T47D (cell line): ENCODE measurements at places on chromosomes 16 and 17.

GRCh38 chr17:56441308-56441707 lies 152.2 kb upstream of the NOG start:
- no peak for DNase-seq

DNA sequence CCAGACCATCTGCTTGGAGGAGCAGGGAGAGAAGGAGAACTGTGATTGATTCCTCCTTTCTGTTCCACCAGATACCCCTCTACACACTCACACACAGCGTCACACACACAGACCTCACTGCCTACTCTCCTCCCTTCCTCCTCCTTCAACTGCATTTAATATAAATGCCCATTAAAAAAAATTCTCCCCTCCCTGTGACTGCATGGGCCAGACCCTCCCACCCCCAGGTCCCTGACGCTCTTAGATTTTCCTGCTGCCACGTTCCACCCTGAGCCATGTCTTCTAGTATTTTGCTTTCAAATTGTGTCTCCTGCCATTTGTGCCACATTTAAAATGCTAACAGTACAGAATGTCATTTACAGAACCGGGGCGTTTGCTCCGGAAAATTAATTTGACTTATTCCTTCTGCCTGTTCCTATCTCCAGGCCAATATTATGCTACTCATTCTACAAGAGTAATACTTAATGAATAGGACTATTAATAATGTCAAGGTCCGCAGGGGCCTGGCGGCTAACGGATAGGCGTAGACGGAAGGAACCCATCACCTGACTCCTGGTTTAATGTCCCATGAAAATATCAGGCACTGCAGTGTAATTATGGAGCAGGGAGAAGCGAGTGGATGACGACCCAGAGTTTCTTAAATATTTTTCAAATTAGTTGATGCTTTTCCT lies 100.2 kb downstream of the MRM1 start:
- DNase-seq: no peak

GRCh38 chr16:2852003-2852730 lies 5.8 kb downstream of the PRSS22 start:
- DNase-seq: no peak

DNA sequence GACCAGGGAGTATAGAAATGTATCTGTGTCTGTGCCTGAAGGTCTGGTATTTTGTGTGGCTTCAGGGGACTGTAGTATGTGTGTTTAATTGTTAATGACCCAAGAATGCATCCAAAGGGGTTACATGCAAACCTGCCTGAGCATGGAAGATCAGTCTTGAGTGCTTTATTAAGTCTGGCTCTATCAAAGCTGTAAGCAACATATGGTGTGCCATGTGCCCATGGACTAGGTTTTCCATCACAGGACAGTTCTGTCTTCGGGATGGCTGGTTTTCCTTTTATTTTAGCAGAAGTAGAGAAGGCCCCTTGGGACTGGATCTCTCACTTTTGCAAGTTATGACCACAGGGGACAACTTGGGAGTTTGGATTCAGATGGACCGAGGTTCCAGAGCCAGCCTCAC lies 18.2 kb downstream of the RBFOX1 start:
- no peak for DNase-seq

- DNase-seq: no peak
Measured at GRCh38 chr16:49539758-49540157, 166.2 kb downstream of the C16orf78 start.

GRCh38 chr16:54325616-54326265 lies 39.2 kb upstream of the IRX3 start:
- DNase-seq: no peak

- DNase-seq: no peak
Measured at GRCh38 chr16:85899444-85899843, 482 bp downstream of the IRF8 start.

DNA sequence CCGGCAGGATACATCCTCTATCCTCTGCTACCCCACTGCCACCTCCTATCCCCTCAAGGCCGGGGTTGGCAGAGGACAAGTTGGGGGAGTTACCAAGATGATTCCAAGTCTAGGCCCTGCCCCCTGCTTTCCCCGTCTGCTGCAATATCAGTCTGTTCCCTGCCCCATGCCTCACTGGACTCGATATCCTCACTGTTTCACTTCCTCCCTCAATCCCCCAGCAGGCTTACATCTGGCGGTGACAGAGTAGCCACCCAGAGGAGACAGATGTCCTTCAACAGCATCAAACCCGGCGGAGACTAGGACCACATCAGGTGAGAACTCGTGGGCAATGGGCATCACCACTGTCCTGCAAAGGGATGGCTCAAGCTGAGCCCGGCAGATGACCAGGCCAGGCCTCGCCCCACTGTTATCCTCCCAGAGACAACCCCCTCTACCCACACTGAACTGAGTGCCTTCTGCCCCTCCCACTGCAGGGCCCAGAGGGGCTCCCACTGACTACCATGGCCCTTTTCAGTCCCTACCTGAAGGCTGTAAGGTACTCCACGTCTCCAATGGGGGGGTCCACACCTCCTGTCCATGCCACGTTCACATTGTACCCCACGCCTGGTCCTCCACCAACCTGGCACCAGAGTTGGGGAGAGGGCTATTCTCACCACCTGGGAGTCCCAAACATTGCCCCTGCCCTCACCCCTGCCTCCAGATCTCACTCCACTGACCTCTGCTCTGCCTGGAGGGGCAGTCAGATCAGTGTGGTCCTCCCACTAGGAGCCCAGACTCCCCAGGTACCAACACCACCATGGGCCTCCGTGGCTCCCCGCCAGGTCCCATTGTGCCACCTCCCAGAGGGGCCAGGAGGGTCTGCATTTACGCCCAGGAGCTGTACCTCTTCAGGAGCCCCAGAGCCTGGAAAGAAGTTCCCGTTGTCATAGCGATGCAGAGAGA lies 9.6 kb downstream of the G6PC3 start:
- no peak for DNase-seq

GRCh38 chr16:1789643-1790045 lies 3.9 kb downstream of the IGFALS start:
- no peak for DNase-seq

DNA sequence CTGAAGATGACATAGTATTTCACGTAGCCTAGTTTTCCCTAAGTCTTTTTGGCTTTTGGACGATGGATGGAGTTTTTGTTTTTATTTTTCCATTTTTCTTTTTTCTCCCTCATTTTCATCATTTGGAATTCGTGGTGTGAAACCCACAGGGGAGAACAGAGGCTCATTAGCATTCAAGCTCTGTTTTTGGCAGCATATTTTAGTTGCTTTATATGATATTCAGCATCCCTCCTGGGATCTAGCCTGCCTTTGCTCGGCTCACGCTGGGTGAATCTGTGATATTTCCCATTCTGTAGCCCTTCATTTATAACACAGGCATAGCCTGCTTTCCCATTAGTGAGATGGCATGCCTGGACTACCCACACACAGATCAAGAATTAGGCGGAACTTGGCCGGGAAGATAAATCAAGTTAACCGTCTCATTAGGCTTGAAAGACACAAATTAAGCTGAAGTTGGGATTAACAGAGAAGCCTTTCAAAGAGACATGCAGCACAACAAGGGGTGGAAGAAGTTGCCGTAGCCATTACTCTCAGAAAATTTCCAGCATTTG lies 20.1 kb upstream of the CLEC19A start:
- DNase-seq: no peak

DNA sequence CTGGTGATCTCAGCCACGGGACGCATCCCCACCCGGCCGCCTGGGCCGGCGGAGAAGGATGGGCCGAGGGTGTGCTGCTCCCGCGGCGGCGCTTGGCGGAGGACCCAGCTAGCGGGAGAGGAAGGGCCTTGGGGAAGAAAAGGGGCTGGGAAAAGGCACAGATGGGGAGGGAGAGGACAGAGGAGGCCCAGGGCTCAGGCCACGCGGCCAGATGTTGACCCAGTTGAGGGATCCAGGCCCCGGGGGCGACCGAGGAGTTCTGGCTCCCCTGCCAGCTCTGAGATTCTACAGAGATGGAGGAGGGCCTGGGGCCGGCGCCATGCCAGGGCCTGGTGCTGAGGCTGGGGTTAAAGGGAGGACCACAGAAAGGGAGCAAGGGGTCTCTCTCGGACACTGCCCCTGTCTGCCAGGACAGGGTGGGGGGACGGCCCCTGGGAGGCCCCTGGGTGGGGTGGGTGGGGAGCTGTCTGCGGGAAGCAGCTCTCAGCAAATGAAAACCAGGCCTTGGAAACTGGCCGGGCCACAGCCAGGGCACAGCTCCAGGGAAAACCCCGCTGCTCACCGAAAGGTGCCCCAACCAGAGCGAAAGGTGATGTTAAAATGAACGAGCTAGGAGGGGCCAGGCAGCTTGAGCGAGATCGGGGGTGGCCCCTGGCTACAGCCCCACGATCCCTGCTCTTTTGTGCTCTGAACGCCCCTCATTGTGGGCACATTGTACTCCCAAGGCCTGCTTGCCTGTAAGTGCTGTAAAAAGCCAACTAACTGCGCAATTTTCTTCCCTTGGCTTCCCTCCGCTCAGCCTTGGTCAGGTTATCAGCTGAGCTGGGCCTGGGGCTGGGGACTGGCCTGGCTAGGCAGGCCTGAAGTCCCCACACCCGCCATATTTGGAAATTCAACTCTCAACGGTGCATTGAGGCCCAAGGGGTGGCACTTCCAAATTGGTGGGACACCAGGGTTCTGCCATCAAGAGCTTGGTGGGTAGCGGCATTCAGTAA lies 191.4 kb downstream of the ZNF423 start:
- DNase-seq: no peak

- DNase-seq: no peak
Measured at GRCh38 chr17:45405250-45406086, 27.2 kb downstream of the ARHGAP27 start.

GRCh38 chr17:67672592-67673335 lies 45.0 kb upstream of the NOL11 start:
- DNase-seq: no peak

GRCh38 chr17:51200295-51200694 lies 34.1 kb downstream of the NME2 start:
- DNase-seq: no peak

- DNase-seq: no peak
Measured at GRCh38 chr17:66706851-66707450, 128.0 kb upstream of the CACNG5 start.

GRCh38 chr17:67160791-67161190 lies 84.2 kb downstream of the HELZ start:
- DNase-seq: no peak

GRCh38 chr17:72270273-72270924 lies 149.6 kb downstream of the SOX9 start:
- peak; percentile 44 for DNase-seq

DNA sequence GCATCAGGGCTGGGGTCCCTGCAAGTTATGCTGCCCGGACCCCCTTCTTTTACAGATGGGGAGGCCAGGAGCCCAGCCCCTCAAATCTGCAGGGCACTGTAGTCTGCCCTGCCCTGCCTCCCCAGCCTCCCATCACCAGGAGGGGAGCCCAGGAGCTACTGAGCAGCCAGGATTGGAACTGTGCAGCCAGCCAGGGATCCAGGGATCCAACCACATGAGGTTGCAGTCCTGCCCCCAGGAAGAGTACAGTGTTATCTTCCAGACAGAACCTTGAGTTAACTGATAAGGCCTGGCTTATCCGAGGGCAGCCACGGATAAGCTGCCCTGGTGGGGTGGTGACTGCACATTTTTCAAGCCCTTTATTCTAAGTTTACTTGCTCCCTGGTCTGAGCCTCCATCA lies 11.4 kb upstream of the NDRG4 start:
- DNase-seq: no peak

DNA sequence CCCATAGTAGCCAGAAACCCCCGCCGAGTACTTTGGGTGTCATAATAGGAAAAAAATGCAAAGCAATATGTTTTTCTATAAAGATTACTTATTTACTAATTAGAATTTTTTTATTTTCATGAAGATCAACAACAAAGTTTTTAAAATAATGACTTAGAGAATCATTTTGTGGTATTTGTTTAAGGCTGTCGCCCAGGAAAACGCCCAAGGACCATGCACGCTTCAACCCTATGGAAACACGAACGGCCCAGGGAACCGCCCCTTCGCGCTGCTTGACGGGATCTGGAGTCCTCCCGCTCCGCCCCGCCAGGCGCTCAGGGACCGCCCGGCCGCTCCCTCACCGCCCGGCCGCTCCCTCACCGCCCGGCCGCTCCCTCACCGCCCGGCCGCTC lies 408 bp upstream of the KPNA2 start:
- DNase-seq: no peak

DNA sequence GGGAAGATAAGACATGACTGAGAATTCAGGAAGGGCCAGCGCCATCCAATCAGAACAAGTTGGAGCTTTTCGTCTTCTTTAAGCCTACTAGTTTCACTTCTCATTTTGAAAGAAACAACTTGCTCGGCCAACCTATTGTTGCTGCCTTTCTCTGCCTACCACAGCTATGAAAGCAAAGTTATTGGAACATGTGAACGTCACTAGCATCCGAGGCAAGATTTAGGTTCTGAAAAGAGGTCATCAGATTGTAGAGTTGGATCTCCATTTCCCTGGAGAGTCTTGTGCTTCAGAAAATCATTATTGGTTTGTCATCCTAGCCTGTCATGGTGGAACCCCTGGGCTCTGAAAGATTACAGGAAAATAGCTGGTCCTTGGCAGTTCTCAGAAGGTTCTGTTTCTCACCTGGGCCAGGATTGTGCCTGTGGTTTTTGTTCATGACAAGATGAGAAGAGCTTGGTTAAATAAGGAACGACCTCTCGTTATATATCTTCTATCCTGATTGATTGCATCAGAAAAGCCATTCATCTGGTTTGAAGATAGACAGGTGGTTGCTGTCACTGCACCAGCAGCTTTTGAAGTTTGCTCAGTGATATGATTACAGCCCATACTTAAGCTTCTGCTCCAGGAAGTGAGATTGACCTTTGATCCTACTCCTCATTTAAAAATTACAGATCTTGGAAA lies 25.3 kb downstream of the CDH13 start:
- no peak for DNase-seq

DNA sequence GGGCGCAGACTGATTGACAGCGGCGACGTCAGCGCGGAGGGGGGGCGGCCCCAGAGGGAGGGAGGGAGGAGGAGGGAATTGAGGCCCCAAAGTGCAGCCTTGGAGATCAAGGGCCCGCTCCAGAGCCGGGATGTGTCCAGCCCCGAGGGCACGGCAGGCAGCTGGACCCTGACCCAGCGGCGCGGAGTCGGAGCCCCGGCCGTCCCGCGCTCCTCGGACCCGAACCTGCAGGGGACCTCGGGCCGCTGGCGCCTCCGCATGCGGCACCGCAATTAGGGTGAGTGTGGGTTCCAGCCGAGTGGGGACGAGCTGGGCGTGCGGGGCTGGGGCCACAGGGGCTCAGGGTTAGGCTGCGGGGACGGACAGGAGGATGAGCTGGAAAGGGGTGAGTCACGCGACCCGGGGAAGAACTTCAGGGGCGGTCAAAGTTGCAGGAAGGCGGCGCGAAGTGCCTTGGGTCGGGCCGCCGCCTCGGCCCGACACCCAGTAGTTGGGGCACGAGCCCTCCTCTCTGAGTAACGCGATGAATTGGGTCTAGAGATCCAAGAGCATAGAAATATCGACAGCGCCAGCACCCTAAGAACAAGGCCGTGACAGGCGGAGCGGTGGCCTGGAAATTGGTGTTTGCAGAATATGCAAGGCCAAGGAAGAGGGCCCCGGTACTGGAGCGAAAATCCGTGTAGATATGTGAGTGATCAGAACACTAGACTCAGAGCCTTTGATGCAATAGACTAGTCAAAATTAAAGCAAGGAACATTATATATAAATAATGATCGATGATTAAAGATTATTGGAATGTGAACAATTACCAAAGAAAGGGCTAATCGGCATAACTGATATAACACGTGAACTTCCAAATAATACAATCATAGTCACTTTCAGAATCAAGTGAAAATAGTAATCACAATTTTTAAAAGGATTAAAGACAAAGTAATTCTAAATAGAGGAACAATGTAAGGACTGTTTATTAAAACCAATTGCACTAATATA lies at the start of gene TBX4:
TBX4 (plus strand) TSS at position 122 of the 990 bp plus-strand sequence. CDS start 4,069 bp downstream, outside the sequence.
- no peak for DNase-seq
